ENCODE measurements at places on chromosomes 2 and 18. TPM values are rescaled to one million over a fixed set of nuclear protein-coding genes. Genes with fewer than 3 reads are reported as not detected.

DNA sequence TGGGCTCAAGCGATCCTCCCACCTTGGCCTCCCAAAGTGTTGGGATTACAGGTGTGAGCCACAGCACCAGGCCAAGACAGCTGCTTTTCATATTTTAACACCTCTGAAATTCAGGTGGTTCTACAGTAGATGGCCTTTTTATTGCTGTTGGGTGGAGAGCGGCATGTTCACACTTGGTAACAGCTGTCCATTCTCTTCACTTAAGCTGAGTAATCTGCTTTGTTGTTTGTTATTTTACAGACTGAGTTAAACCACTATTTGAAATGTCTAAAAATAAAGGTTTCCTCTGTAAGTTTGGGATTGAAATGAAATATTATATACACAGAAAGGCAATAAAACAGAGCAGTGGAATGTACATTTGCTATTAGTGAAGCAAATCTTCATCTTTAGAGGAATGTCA, 44.9 kb upstream of the TLK1 start:
- no peak overlapping the region for H3K4me3 ChIP-seq
- no peaks in the 10 kb centered on the region for H3K36me3 ChIP-seq
- H3K4me1 ChIP-seq = peaks cover 11% of the 10 kb centered on the region
- no peak overlapping the region for H3K27ac ChIP-seq

DNA sequence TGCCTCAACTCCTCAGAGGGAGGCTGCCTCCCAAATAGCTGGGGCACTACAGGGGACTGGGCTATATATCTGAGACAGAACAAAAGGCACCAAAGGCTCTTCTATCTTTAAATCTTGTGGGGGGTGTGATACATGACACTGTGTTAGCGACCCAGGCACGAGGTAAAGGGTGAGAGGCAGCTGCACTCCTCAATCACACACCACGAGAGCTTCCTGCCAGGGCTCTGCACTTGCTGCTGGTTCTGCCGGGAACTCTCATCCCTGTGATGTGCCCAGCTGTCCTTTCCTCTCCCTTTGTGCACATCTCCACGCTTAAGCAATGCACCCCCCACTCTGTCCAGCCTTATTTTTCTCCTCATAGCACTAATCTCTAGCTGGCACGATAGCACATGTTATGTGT, 32.4 kb downstream of the NPC1 start:
- H3K4me1 ChIP-seq = peaks cover 7% of the 10 kb centered on the region
- H3K4me3 ChIP-seq = no peak overlapping the region
- H3K36me3 ChIP-seq = peaks cover 12% of the 10 kb centered on the region
- H3K27me3 ChIP-seq = no peaks in the 10 kb centered on the region

- no peak overlapping the region for H3K4me3 ChIP-seq
- H3K27me3 ChIP-seq = no peaks in the 10 kb centered on the region
- H3K27ac ChIP-seq = no peak overlapping the region
- no peaks in the 10 kb centered on the region for H3K4me1 ChIP-seq
Observed at GRCh38 chr18:37640504-37640903, 74.9 kb upstream of the CELF4 start.

GRCh38 chr2:57698935-57699449, 347.6 kb upstream of the VRK2 start:
- H3K27ac ChIP-seq = no peak overlapping the region
- no peaks in the 10 kb centered on the region for H3K36me3 ChIP-seq
- H3K27me3 ChIP-seq = no peaks in the 10 kb centered on the region
- DNase-seq = no peak
- H3K4me3 ChIP-seq = no peak overlapping the region

GRCh38 chr2:68379184-68379708, 14.2 kb downstream of the PLEK start:
- peak overlapping the region; percentile 2 for H3K4me3 ChIP-seq
- no peaks in the 10 kb centered on the region for H3K36me3 ChIP-seq
- peaks cover 8% of the 10 kb centered on the region for H3K4me1 ChIP-seq
- no peak for DNase-seq
- no peaks in the 10 kb centered on the region for H3K27me3 ChIP-seq

- no peaks in the 10 kb centered on the region for H3K36me3 ChIP-seq
- peaks cover 4% of the 10 kb centered on the region for H3K4me1 ChIP-seq
- no peak overlapping the region for H3K27ac ChIP-seq
- H3K27me3 ChIP-seq = peaks cover 16% of the 10 kb centered on the region
Observed at GRCh38 chr2:72973566-72974435, 56.5 kb downstream of the EMX1 start.

DNA sequence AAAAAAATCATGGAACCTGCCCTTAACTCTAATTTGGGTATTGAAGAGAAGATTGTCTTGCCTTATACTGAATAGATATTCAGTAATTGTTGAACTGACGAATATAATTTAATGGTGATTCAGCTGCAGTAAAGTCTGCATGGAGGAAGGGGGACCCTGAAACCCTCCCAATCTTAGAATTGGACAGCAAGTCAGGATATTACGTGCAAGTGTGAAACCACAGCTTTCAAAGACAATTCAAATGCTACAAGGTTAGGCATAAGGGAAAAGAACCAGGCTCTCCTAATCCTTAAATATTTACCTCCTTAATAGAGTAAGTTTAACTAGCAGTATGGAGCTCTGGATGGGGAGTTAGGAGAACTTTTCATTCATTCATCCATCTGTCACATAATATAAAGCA, 226.9 kb upstream of the TNP1 start:
- peaks cover 5% of the 10 kb centered on the region for H3K4me1 ChIP-seq
- no peak for DNase-seq
- H3K4me3 ChIP-seq = no peak overlapping the region
- no peaks in the 10 kb centered on the region for H3K36me3 ChIP-seq
- H3K27me3 ChIP-seq = peaks cover 15% of the 10 kb centered on the region

DNA sequence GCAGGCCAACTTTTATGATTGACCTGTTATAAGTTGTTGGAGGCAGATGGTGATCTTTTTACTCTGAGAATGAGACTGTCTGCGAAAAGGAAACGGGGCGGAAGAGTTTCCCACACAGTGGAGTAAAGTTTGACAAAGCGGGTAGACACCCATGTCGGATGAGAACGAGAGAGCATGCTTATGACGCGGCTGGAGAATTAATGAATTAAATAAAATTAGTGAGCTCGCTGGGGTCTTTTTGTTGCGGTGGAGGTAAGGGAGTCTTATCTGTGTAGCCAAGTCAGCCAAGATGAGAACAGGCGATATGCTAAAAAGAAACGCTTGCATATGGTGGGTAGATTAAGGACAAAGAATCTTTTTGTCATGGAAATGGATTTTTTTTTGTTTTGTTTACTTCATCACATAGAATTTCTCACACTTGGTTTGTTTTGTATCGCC, 1.8 kb downstream of the SALL3 start:
- H3K27ac ChIP-seq = no peak overlapping the region
- peaks cover 3% of the 10 kb centered on the region for H3K36me3 ChIP-seq
- H3K27me3 ChIP-seq = peaks cover 69% of the 10 kb centered on the region
- H3K4me1 ChIP-seq = peaks cover 2% of the 10 kb centered on the region
- DNase-seq = no peak

DNA sequence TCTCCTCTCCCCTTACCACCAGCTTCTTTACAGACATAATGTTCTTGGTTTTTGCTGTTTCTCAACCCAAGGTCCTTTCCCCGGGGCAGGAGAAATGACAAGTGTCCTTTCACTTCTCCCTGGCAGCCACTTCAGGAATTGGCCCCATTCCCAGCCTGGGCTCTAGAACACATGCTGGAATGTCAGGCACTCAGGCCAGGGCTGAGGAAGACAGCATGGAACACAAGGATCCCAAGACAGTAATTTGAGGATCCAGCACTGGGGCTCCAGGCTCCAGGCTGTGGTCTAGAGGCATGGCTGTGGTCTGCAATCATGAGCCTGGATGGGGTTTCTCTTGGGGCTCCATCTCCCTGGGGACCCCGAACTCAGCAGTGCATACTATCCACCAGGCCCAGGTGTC, 201.4 kb downstream of the CELF4 start:
- H3K4me3 ChIP-seq = no peak overlapping the region
- no peaks in the 10 kb centered on the region for H3K36me3 ChIP-seq
- no peak for DNase-seq
- no peak overlapping the region for H3K27ac ChIP-seq
- H3K27me3 ChIP-seq = peaks cover 62% of the 10 kb centered on the region

DNA sequence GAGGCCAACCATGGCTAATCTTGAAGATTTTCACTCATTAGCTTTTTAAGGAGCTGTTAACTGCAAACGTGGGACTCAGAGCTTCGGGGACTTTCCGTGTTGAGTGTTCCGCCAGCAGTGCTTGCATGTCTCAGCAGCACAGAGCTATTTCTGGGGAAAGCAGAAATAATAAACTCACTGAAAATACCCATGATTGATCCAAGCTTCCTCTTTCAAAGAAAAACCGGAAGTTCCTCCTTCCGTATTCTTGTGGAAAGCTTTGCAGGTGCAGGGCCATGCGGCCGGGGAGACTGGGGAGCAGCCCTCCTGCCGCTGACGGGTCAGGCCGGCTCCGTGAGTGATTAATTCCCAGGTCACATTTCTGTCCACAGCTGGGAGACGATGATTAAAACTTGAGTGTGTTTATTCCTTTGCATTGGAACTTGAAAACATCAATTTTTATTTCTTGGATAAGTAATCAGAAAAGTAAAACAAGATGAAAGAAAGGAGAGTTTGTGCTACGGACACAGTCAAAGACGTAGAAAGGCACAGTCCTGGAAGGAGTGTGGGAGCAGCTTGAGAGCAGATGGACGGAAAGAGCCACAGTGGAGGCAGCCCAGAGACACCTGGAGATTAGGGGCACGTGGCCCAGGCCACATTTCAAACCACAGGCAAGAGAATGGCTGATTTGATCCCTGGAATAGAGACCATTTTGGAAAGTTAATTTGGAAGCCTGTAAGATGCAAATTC, 54.2 kb upstream of the CTDP1 start:
- peaks cover 49% of the 10 kb centered on the region for H3K27me3 ChIP-seq
- no peak for DNase-seq
- H3K4me1 ChIP-seq = no peaks in the 10 kb centered on the region
- no peak overlapping the region for H3K4me3 ChIP-seq
- no peak overlapping the region for H3K27ac ChIP-seq
- no peaks in the 10 kb centered on the region for H3K36me3 ChIP-seq

GRCh38 chr2:15750822-15751329, 159.2 kb downstream of the DDX1 start:
- no peak for DNase-seq
- H3K4me3 ChIP-seq = no peak overlapping the region
- peaks cover 17% of the 10 kb centered on the region for H3K27me3 ChIP-seq
- no peak overlapping the region for H3K27ac ChIP-seq

DNA sequence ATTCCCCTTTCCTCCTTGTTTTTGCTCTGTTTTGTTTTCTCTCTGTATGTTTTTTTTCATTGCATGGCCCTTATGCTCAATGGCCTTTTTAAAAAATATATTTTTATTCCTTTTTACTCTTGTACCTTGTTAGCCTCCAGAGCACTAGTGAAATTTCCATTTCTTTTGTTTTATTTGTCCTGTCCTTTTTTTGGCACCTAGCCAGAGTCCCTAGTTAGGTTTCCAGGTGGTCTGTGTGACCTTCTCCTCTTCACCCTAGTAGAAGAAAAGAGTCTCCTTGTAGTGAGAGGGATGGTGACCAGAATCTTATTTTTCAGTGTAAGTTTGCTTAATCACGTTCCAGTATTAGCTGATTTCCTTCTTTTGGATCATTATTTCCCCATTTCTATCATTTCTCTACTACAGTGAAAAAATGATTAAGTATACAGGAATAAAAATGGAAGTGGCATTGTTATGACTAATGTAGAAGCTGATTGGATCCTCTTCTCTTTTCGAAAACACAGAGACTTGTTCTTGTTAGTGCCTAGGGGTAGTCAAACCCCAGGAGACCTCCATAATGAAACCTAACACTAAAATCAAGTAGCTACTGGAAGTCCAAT, 65.9 kb downstream of the NBEAL1 start:
- H3K27me3 ChIP-seq = no peaks in the 10 kb centered on the region
- H3K4me3 ChIP-seq = no peak overlapping the region
- H3K36me3 ChIP-seq = peaks cover 2% of the 10 kb centered on the region

The ROCK1 gene
- total RNA-seq = 114 TPM

The AGAP1 gene
- 7.6 TPM for total RNA-seq

DNA sequence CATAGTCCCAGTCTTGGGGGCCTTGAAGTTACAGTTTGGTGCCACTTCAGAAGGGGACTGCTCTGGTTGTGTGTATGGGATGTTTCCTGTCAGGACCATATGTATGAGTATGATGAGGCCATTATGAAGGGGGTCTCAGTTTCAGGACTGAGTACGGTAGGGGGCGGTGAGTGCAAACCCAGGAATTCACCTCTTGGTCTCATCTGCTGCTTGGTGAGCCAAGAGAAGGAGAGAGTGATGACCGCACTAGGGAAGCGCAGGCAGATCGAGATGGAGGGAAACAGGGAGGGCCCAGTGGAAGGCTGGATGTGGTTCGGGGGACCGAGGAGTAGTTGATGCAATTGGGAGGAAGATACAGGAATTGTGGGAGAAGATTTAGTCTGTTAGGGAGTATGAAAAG, 28.5 kb downstream of the DCDC2C start:
- H3K36me3 ChIP-seq = no peaks in the 10 kb centered on the region
- H3K4me1 ChIP-seq = no peaks in the 10 kb centered on the region
- no peak overlapping the region for H3K27ac ChIP-seq
- H3K27me3 ChIP-seq = peaks cover 65% of the 10 kb centered on the region
- H3K4me3 ChIP-seq = no peak overlapping the region

The PKDCC gene
- total RNA-seq = 1.2 TPM

DNA sequence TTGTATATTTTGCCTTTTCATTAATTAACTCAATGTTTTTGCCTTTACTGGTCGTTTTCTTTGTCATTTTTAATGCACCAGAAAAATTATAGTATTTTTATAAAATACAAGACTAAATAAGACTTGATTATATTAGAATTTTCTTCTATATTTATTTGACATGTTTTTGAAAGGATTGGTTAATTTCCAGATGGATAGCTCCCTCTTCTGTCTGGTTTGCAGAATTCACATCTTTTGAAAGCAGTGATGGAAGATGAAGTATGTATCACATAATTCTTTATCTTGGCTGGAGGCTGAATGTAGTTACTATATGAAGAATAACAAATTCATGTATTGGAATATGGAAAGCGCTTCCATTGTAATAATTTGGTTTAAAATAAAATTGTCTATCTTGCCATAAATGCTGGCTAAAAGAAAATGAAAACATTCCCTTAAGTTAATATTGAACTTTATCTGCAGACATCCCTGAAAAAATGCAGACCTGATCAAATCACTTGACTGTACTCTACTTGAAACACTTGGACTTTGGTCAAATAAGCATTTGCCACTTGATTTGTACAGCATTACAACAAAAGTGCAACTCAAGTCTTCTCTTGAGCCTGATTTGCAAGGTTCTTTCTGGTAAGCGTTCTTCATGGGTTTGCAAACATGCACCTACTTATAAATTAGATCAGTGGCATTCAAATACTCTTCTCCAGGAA, 86.3 kb upstream of the EFEMP1 start:
- H3K4me3 ChIP-seq = no peak overlapping the region
- no peaks in the 10 kb centered on the region for H3K36me3 ChIP-seq
- no peaks in the 10 kb centered on the region for H3K27me3 ChIP-seq
- no peak for DNase-seq
- H3K27ac ChIP-seq = no peak overlapping the region

The CNOT11 gene
- 48.5 TPM for total RNA-seq
